Activated T-cell treated with anti-CD3 and anti-CD28 coated beads, Interleukin-2, amount 50 U/mL, for 1 hour (primary cell): ENCODE measurements at places on chromosomes 2 and 18.
A peak's percentile ranks its signal among the peaks of the same experiment; 100 is the strongest.

GRCh38 chr2:50691513-50691912, 340.4 kb downstream of the NRXN1 start:
- DNase-seq: no peak

- no peak for DNase-seq
Observed at GRCh38 chr2:2698182-2699120, 367.4 kb upstream of the MYT1L start.

GRCh38 chr2:133986881-133987795, 266.7 kb upstream of the MGAT5 start:
- no peak for DNase-seq

- DNase-seq: no peak
Observed at GRCh38 chr2:238954841-238955591, 107.1 kb downstream of the TWIST2 start.

- no peak for DNase-seq
Observed at GRCh38 chr18:55233857-55234256, 274.6 kb upstream of the CCDC68 start.

GRCh38 chr2:172283476-172283875, 143.9 kb upstream of the ITGA6 start:
- no peak for DNase-seq

DNA sequence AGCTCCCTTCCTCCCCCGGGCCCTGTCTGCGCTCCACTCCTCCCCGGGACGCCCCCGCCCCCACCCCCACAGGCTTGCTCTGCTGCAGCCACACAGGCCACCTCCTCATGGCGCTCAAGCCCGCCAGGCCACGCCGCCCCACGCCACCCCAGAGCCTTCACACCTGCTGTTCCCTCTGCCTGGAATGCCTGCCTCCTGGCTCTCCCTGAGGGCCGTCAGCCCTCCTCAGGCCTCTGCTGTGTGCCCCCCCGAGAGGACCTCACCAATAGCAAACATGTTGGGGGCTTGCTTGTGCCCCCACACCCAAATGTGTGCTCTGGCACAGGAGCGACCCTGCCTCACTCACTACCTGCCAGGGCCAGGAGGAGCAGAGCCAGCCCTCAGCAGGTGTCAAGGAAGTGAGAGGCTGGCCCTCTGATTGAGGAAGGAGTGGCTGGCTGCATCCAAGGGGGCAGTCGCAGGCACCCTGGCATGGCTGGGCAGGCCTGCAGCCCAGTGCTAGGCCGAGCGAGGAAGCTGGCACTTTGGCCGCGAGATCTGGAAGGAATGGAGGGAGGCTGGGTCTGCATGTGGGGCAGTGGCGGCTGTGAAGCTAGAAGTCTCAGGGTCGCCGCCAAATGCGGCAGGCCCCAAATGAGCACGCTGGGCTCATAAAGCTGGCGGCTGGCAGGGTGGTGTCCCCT, 86.5 kb downstream of the INHBB start:
- no peak for DNase-seq

DNA sequence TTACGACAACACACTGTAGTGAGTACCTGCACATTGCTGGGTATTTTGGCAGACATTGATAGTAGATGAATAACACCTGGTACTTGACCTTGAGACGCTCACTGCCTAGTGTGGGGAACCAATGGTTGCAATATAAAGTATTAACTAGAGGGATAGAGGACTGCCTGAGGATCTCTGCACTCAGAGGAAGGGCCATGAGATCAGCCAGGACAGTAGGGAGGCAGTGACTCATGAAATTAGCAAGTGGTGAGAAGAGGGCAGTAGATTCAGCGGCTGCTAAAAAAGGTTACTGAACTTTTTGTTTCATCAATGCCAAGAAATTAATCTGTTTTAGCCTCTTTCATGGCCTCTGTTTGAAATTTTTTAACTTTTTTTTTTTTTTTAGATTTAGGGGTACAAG, 250.8 kb upstream of the TCF4 start:
- DNase-seq: no peak

DNA sequence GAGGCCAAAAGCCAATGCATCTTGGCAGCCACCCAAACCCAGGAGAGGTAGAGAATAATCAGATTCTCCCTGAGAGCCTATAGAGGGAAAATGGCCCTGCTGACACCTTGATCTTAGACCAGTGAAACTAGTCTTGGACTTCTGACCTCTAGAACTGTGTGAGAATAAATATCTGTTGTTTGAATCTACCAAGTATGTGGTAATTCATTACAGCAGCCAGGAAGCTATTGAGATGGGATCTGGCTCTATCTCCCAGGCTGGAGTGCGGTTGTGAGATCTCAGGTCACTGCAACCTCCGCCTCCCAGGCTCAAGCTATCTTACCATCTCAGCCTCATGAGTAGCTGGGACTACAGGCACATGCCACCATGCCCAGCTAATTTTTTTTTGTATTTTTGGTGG, 567.2 kb downstream of the MBD2 start:
- no peak for DNase-seq

GRCh38 chr18:49907346-49907929, 94.1 kb upstream of the ACAA2 start:
- DNase-seq: no peak

DNA sequence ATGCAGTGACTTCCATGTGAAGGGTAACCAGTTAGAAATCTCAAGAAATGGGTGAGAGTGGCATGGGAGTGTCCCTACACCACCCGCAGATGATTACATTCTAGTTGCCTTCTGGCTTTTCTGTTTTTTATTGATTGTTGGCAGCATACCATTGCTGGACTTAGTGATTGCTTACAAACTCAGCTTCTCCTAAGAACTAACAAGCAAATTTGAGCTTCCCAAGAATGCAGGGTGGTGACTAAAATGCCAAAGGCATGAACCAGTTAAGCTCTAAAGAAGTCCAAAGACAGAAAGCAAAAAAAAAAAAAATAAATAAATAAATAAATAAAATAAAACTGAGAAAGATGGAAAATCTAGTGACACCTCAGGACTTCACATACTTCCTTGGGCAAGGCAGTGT, 245.5 kb upstream of the PARD3B start:
- DNase-seq: no peak

DNA sequence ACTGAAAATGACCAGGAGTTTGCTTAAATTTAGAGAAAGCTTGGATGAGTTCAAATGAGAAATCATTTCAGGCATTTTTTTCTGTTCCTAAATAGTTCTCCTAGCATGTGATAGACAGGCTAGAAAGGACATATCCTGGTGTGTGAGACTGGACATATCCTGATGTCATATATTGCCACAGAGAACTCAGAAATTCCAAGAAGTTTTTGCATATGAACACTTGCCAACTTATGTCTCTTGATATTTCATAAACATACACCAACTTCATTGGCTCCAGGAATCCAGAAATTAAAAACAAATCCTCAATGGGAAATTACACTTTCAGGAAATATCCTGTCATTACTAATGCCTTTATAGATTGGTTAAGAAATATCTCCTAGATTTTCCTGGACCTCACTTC, 2.9 kb upstream of the SERPINB4 start:
- DNase-seq: no peak

GRCh38 chr18:11268153-11268552, 118.8 kb upstream of the PIEZO2 start:
- DNase-seq: no peak

DNA sequence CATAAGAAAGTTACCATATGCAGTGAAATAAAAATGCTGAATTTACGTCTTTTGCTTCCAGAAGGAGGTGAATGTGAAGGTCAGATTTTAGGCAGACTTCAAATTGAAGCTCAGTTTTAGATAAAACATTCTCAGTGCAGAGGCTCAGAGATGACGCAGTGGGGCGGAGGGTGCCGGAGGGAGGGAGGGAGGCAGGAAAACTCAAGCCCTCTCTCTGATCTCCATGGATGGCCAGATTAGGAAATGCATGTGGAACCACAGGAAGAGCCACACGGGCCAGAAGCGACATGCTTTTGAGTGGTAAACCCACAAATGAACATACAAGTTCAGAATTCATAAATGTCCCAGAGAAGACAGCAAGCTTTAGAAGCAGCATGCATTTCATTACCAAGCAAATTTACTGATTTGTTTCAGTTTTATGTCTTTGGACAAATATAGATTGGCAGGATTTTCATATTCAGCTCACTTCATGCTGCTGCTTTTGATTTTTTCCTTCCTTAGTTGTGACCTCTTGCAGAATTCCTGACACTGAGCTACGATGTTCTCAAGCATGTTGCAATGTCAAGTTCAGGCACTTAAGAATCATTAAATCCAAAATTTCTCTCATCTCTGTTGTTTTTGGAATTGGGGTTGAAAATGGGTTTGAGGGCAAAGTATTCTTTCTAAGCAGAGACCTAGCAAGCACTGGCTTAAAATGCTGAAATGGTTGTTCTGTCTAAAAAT, 29.7 kb upstream of the APCDD1 start:
- no peak for DNase-seq

GRCh38 chr2:231348173-231348572, 47.3 kb upstream of the B3GNT7 start:
- no peak for DNase-seq

GRCh38 chr2:120949957-120950590, 214.4 kb downstream of the GLI2 start:
- no peak for DNase-seq

GRCh38 chr2:196307775-196308305, 136.5 kb upstream of the STK17B start:
- no peak for DNase-seq

- no peak for DNase-seq
Observed at GRCh38 chr2:213119061-213119809, 32.2 kb downstream of the IKZF2 start.

DNA sequence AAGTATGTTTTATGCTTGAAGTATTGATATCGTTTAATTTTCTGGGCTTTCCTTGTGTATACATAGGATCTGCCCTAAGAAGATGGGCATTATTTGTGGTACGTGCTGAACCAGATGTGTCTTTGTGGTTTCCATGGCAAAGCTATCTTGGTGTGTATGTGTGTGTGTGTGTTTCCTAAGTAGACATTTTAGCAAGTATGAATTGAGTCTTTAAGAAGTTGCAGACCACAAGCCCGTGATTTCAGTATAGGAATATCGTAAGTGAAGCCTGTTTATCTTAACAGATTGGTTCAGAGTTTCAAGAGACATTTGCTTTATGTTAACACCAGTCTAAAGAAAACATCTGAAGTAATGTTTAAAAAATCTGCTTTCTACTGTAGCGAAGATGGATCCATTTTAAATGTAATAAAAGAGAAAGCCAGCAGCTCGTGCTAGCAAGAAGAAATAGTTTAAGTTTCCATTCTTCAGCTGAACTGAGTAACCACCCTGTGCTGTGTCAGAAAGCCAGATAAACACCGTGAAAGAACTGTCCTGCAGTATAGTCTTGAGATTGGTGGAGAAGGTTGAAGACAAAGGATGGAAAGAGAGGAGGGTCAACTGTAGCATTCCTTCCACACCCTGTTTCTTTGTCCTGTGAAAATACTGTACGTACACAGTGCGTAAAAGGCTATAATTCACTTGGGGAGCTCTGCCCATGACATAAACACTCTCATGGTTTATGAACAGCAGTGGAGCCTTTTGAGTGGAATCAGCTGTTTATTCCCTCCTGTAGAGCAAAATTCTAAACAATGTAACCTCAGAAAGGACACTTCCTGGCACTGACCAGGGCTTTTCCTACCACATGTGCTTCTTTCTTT, 91.9 kb upstream of the FOSL2 start:
- no peak for DNase-seq

- no peak for DNase-seq
Observed at GRCh38 chr2:101859604-101860003, 132.2 kb upstream of the IL1R2 start.

DNA sequence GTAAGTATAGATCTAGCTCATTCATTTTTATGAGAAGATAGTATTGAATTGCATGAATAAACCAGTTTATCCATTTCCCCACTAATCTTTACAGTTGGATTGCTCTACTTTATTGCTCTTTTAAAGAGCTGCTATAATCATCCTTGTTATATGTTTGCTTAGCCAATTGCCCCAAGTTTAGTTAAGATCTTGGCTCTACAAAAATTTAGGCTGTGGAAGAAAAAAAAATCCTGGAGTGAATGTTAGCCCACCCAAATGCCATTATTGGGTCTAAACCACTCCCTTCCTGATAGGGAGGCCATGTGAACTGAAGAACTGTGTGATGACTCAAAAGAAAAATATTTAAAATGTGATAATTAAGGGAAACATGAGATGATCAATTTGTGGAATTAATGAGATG, 2.9 kb downstream of the ALS2 start:
- DNase-seq: no peak

- DNase-seq: no peak
Observed at GRCh38 chr2:241868661-241869081, 858 bp upstream of the RTP5 start.

DNA sequence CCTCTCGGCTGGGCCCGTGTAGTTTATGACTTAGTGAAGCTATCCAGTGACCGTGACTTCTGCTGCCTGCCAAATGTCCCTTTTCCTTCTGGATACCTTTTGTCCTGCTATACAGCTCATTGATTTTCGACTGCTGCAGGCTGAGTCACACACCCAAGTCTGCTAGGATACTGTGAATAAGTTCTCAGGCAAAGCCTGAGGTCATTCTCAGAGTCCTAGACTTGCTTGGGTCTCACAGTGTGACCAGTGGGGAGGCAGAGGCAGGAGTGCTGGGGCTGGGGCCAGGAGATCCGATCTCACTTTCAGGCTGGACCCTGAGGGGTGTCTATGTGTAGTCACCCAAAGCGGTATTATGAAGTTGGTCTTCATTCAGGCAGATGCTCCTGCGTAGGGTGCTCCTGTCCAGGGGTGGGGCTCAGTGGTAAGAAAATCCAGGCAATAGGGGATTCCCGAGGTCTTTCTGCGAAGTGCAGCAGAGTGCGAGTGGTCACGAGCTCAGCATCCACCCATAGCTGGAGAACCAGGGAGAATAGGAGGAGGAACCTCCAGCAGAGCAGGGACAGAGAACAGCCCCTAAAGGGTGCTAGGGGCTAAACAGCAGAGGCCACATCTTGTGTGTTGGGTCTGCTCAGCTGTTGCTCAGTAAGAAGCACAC, 268.6 kb upstream of the NCKAP5 start:
- DNase-seq: no peak

DNA sequence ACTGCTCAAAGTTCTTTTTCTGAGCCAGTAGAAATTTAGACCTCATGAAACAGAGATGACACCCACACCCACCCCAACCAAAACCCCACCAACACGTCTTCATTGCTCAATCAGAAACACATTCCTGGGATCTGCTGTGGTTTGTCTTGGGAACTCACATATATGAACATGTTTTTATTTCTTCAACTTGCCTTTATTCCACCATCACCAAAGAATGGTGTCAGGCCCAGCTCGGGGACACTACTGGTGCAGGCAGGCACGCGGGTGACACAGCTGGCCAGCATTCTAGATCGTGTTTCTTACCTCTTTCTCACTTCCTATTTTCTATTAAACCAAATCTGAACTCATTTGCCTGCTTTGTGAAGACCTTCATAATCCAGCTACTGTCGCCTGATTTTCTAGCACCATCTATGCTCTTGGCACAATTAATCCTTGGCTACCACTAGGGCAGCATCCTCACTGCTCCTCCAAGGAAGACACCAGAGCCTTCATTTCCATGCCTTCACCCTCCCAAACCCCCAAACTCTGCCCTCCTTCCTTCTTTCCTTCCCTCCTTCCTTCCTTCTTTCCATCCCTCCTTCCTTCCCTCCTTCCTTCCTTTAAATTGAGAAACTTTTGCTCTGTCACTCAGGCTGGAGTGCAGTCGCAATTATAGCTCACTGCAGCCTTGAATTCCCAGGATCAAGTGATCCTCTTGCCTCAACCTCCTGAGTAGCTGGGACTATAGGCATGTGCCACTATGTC, 157.1 kb downstream of the BCL2 start:
- DNase-seq: peak; percentile 37
